Stimulated activated CD8-positive, alpha-beta memory T cell treated with anti-CD3 and anti-CD28 coated beads, Interleukin-4, amount 100 ng/mL, for 4 hours (primary cell): ENCODE measurements at places on chromosomes 7 and 10.

DNA sequence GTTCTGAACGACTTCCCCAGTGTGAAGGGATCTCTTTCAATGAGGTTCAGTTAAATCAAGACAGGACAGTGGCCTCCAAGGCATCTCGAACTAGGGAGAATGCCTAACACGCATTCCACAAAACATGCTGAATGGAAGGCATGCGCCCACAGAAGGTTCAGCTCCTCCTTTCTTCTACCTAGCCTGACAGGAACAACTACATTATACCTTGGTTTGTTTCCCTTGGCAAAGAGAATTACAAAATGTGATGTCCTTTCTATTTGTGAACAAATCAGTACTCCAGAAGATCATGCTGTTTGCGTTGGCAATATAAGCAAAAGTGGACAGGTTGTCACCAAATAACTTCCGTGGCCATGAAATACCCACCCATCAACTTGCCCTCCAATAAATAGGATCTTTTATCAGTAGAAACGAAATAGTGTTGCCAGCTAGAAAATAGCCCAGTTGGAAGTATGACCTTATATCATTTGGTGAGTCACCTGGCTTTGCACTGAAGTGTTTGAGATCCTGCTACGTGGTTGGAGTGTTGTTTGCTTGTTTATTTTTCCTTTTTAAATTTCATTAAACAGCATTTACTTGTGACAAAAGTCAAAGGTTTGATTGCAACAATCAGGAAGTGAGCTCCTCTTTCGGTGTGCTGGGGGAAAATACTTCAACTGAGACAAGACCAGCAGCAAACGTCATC is 117.0 kb upstream of the FAM204A start:
- no peak for DNase-seq

DNA sequence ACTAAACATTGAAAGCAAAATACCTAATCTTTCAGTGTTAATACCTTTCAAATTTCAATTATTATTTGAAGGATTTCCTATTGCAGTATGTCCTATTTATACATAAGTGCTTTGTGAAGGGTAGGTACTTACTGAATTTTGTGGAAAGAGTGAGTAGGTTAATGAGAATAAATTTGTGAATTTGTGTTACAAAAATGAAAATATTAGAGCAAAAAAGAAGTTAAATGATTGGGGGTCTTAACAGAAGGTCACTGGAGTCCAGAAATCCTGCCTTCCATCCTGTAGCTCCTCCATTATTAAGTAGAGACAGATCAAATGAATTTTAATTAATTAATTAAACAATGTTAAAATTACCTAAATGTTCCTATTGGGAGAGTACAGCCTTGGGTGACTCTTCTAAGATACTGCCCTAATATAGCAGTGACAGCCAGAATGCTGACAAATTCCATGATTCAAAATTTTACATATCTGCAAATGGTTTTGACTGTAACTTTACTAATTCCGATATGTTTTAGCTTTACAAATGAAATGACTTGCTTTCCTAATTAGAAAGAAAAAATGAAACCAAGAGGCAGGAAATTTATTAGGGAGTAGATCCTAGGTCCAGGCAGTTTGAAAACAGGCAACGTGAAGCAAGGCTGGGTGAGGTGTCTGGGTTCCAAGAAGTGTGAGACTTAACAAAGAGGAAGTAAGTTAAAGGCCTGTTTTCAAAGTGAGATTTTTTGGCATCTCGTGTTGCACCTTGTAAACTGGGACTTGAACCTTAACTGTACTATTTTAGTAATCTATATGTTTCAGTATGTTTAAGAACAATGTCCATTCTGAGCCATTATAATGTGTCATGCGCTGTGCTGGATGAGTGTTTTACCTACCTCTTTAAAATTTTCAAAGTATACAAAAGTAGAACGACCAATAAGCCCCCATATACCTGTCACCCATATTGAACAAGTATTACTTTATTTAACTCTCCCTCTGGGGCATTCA is 1.5 kb downstream of the PIK3CG start:
- no peak for DNase-seq

DNA sequence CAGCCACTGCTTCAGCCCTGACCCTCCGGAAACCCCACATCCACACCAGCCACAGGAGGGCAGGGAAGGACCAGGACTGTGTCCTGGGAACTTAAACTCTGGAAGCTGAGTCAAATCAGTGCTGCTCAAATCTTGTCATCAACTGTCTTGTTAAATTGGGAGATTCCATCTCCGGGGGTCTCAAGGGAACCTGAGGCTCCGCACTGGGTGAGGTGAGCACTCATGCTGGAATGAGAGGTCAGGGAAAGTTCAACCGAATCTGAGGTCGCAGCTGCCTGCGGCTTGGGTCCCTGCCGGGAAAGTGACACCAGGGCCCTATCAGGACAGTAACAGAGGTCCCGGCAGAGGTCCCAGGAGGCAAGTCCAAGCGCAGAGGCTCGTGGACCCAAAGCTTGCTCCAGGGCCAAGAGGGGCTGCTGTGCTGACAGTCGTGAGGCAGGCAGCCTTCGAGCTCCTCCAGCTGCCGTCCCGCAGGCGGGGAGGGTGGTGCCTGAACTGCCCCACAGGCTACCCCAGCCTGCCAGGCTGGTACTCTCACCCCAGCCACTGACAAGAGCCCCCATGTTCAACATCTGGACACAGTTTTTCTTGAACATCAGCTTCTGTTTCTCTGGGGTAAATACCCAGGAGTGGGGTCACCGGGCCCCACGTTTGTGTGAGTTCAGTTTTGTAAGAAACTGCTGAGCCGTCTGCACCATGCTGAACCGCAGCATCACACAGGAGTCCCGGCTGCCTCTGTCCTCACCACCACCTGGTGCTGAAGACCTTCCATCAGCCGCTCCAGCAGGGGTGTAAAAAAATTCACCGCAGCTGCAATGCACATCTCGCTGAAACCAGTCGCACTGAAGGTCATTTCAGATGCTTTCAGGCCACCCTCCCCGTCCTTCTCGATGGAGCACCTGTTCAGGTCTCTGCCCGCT is 101.0 kb downstream of the DIP2C start:
- no peak for DNase-seq

- DNase-seq = no peak
Measured at GRCh38 chr7:116041615-116042014, 11.1 kb upstream of the TFEC start.

DNA sequence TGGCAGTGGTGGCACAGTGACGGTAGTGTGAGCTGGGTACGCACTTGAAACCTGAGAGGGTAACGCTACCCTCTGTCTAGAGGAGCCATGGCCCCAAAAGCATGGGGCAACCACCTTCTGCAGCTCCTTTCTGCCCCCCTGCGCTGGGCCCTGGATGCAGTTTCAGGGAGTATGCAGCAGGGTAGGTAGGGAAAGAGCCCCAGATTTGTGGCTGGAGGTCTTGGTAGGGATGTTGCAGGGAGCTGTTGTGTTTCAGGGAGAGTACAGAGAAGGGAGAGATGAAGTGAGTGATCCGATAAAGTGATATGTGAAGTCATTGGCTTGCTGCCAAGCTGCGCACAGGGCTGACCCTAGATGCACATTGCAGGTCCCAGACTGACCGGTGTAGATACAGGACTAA is 2.7 kb upstream of the PGAM2 start:
- DNase-seq = no peak

- DNase-seq = no peak
Measured at GRCh38 chr7:129166745-129167144, 21.7 kb upstream of the SMO start.

DNA sequence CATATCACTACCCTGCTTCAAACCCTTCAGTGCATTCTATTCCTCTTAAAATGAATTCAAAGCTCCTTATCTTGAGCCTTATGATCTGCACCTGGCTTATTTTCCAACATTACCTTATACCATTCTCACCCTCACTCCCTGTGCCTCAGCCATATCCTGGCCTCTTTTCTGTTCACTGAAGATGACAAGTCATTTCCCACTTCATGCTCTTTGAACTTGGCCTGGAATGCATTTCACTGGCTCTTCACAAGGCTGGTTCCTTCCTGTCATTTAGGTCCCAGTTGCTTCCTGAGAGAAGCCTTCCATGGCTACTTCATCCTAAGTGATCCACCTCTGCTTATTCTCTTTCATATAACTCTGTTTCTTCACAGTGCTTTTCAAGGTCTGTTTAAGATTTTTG is 3.2 kb upstream of the LIPF start:
- DNase-seq = no peak

DNA sequence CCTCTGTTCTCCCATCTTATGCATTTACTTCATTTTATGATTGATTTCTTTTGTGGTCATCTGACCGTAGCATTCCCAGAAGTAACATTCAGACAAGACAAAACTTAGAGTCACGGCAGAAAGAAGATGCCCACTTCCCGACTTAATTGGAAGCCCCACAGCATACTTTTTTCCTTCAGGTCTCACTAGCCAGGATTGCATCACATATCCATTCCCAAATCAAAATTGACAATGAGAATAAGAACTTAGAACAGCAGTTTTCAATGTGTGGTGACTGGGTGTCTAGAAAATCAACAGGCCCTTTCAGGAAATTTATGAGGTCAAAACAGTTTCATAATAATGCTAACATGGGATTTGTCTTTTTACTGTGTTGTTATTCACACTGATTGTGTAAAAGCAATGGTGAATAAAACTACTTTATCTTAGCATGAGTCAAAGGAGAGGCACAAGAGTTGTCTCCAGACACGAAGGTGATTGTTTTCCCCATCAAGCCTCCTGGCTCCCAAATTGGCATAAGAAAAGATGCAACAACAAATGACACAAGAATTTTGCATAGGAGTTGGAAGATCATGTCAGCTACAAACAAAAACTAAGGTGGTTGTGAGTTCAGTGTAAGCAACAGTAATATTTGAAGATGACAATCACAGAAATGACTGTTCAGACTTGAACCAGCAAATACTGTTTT is 493.9 kb downstream of the HTR7 start:
- DNase-seq = no peak

GRCh38 chr7:141837683-141838082 is 3.6 kb downstream of the PRSS37 start:
- DNase-seq = no peak

DNA sequence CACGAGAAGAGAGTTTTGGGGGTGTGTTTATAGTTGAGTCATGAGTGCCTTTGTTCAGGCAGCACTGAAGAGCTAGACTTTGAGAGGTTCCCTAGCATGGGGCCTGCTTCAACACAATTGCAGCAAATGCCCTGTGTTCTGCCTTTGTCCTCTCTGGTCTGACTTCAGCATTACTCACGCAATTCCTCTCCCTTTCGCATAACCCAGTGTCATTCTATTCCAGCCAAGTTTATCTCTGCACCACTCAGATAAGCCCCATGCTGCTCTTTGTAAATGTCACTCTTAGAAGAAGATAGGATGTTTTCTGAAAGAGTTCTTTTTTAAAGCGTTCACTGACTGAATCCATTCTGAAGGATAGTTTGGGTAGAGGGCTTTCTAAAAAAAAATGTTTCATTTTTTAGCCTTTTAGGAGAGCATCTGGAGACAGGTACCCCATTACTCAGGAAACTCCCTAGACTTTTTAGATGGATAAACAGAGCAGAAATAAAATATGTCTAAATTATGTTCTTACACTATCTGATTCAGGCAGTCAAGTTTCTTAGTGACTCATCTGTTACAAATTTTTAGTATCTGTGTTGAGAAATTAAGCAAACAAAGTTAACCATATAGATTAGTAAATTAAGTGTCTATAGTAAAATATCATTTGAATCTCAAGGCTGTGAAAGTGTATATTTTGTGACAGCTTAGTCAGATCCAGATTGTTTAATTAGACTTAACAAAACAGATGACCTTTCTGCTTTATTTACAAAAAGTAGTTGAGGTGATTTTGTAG is 318.5 kb downstream of the GPR158 start:
- no peak for DNase-seq

GRCh38 chr7:128862571-128863432 is at the start of gene ATP6V1F:
Gene ATP6V1F, plus strand, starts transcription at chr7:128862856. Its CDS starts 49 bp downstream, at chr7:128862905.
- peak; percentile 95 for DNase-seq

- peak; percentile 35 for DNase-seq
Measured at GRCh38 chr10:43287056-43288007, 20.5 kb upstream of the RASGEF1A start.

- DNase-seq = no peak
Measured at GRCh38 chr10:2782265-2782664, 285.1 kb upstream of the PFKP start.

DNA sequence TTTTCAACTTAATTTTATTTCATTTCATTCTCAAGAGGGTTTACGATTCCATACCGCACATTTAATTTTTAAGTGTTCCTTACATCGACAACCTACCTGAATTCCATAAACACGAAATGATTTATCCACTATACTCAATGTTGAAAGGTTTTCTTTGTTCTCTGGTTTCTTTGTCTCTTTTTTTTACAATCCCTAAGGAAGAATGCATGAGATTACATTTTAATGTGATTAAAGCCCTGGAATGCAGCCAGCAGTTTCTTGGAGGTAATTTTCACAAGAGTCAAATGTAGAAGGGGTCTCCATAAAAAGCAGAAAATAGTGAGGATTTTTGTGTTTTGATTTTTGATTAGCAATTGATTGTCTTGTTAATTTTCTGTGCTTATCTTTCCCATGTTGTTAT is 59.2 kb upstream of the ADCY1 start:
- no peak for DNase-seq

- DNase-seq = no peak
Measured at GRCh38 chr10:53744746-53745145, 972.2 kb upstream of the MBL2 start.

GRCh38 chr7:49322476-49322875 is 398.1 kb downstream of the CDC14C start:
- DNase-seq = no peak

DNA sequence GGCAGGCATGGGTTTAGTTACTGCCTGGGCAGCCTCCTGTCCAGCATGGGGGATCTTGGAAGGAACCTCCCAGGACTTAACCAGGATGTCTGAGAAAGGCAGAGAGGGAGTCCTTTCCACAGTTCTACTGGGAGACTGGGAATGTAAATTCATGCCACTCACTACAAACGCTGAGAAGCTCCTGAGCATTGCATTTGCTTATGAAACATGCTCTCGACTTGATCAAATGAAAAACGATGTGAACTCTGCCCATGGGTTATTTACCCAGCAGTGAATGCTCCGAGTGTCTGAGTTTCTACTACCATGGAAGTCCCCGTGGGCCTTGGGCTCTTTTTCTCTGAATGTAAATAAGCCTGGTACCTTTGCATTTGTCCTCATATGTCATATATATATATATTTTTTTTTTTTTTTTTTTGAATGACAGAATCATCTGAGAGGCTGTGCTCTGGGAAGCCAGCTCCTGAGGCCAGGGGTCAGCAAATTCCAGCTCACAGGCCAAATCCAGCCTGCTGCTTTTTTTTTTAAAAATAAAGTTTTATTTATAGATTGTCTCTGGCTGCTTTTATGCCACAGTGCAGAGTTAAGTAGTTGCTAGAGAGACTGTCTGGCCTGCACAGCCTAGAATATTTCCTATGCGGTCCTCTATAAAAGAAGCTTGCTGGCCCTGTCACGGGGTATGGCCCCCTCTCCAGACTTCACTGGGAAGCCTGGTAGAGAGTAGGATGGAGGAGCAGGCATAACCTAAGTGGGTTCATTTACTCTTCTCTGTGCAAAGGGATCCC is 21.4 kb upstream of the RAPGEF5 start:
- DNase-seq = no peak

- no peak for DNase-seq
Measured at GRCh38 chr7:31873816-31874597, 187.0 kb downstream of the PPP1R17 start.

- DNase-seq = no peak
Measured at GRCh38 chr10:112280205-112280921, 2.8 kb upstream of the TECTB start.

GRCh38 chr7:42345478-42346299 is 108.7 kb upstream of the GLI3 start:
- no peak for DNase-seq

- DNase-seq = no peak
Measured at GRCh38 chr10:71564194-71564820, 155.3 kb downstream of the C10orf105 start.
